ENCODE measurements at places on chromosomes 2 and 18. TPM values are rescaled to one million over a fixed set of nuclear protein-coding genes. Genes with fewer than 3 reads are reported as not detected.
A peak's percentile ranks its signal among the peaks of the same experiment; 100 is the strongest.

The CCDC141 gene
- 4.3 TPM for total RNA-seq

GRCh38 chr2:110708455-110708854, 23.9 kb upstream of the ACOXL start:
- no peaks in the 10 kb centered on the region for H3K27me3 ChIP-seq
- no peaks in the 10 kb centered on the region for H3K4me1 ChIP-seq
- no peaks in the 10 kb centered on the region for H3K36me3 ChIP-seq
- no peak for DNase-seq

GRCh38 chr2:17969661-17970060, 91.2 kb downstream of the KCNS3 start:
- no peaks in the 10 kb centered on the region for H3K36me3 ChIP-seq
- no peaks in the 10 kb centered on the region for H3K27me3 ChIP-seq
- no peaks in the 10 kb centered on the region for H3K4me1 ChIP-seq
- no peak overlapping the region for H3K27ac ChIP-seq
- DNase-seq = no peak

The PLB1 gene
- 2.2 TPM for total RNA-seq

DNA sequence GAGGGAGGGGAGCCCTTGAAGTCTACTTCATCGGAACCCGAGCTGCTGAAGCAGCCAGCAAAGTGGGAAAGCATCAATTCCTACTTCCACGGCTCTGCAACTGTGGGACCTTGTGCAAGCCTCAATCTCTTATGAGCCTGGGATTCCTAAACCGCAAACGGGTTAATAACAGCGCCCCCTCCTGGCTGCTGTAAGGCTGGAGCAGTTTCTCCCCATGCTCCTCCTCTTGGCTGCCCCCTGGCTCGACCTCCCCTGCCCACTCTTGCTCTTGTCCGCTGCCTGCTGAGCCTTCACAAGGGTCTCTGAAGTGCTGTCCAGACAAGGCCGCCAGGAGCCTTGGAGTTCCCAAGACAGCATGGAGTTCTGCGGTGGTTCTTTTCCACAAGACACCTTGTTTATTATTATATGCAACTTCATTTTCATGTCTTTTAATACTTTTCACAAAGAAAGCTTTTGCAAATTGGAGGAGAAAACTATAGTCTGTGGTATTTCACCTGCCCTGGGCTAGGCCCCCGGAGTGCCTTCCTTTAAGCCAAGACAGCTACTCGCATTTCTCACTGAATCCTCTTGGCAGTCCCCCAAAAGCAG, 157.2 kb downstream of the DDX1 start:
- peak; percentile 50 for DNase-seq
- H3K27ac ChIP-seq = peak overlapping the region; percentile 26
- H3K36me3 ChIP-seq = no peaks in the 10 kb centered on the region
- H3K4me3 ChIP-seq = no peak overlapping the region

The GAREM1 gene
- 6.4 TPM for total RNA-seq

Data from thyroid gland (tissue), 4 donors.